ENCODE measurements at places on chromosomes 6 and 20. TPM values are rescaled to one million over a fixed set of nuclear protein-coding genes. Genes with fewer than 3 reads are reported as not detected.

RBM24 gene
- polyA plus RNA-seq = 0.38 TPM

SLC12A5 gene
- polyA plus RNA-seq = 21.5 TPM

UBE2V1 gene
- polyA plus RNA-seq = 37.9 TPM

SLC17A9 gene
- 3.5 TPM for polyA plus RNA-seq

SMOC2 gene
- 4.7 TPM for polyA plus RNA-seq

SYCP2 gene
- 4.4 TPM for polyA plus RNA-seq

LY6G6F gene
- polyA plus RNA-seq = not detected

All from pancreas (tissue), 10 donors.